Fibroblast of skin of abdomen (primary cell): ENCODE measurements at places on chromosomes 5 and 9.

- DNase-seq: peak; percentile 3
These were observed 341.2 kb downstream of the TRIM32 start for GRCh38 chr9:117028103-117028858.

GRCh38 chr9:16787724-16788123 lies 82.7 kb downstream of the BNC2 start:
- peak; percentile 39 for DNase-seq

DNA sequence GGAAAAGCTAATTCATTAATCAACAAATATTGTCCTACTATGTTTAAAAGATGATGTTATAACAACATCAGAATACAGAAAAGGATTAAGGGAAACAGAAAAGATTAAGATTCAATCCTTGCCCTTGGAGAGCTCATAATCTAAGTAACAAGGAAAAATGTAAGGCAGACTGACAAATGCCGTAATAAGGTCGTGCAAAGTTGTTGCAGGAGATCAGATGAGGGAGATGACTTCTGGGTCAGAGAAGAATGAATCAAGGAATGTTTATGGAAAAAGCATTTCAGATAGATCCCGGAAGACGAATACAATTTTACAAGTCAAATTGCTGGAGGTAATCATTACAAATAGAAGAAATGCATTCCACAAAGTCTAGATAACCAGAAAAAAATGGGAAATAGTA lies 6.4 kb downstream of the ADAMTS6 start:
- DNase-seq: no peak

- DNase-seq: no peak
These were observed 38.6 kb upstream of the PIK3R1 start for GRCh38 chr5:68176802-68177479.

DNA sequence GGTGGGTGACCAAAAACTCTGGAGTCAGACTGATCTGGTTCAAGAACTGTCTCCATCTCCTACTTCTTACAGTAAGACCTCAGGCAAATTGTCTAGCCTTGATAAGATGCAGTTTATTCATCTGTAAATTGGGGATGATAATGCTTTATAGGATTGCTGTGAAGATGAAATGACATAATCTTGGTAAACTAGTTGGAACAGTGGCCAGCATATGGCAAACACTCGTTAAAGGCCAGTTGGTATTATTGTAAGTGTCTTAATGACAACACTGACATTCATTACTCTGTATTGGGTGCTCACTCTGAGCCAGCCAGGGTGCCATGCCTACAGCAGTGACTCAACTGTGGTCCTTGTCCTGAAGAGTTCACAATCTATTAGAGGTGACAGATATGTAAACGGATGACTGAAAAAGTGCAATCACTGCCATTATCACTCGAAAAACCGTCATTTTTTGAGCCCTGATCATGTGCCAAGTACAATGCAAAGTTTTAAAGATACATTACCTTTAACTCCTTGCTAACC lies 84.9 kb upstream of the HSPA9 start:
- DNase-seq: no peak

DNA sequence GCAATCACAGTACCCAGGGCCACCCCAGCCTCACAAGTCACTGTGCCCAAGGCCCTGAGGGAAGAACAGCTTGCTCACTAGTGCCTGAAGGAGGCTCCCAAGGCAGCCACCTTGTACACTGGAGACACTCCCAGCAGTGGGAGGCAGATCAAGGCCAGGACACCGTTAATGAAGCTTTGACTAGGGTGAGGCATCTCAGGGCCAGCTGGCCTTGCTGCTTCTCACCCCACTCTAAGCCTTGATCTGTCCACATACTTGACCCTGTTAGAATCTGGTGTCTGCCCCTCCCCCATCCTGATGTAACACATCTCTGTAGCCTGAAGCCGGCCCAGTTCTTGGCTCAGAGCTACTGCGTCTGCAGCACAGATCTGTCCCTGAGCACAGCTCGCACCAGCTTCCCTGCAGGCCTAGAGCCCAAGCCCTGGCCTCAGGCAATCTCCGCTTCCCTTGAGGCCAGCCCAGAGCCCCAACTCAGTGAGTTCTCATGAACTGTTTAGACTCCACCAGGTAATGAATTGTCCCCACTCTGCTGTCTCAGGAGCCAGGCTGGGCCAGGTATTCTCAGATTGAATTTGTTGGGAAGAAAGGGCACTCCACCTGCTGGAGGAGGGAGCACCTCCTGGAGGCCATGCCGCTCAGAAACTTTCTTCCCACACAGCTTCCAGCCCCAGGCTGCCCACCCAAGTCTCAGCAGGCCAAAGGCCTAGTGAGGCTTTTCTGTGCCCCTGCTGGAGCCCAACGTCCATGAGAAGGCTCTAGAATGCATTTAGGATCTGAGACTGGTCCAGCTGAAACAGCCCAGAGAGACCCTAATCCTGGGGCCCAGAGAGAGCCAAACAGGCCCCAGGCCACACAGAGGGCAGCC lies 13.4 kb upstream of the JADE2 start:
- peak; percentile 55 for DNase-seq

DNA sequence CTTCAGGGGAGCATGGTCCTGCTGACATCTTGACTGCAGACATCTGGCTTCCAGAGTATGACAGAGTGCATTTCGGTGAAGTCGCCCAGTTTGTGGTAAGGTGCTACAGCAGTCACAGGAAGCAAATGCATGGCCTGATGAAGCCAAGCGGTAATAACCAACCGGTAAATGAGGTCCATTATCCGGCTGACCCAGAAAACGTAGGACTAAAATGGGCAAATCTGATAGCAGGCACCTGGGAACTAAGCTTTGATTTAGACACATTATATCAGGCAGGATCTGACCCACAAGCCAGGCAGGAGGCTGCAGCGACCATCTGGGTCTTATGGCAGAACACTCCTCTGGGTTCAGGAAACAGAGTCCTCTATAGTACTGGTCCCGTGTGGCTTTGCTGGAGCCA lies 454.6 kb downstream of the GADD45G start:
- DNase-seq: no peak

- no peak for DNase-seq
These were observed 127.6 kb downstream of the RFX3 start for GRCh38 chr9:3398232-3398648.

- peak; percentile 43 for DNase-seq
These were observed 10.4 kb downstream of the PTCH1 start for GRCh38 chr9:95506428-95506677.

DNA sequence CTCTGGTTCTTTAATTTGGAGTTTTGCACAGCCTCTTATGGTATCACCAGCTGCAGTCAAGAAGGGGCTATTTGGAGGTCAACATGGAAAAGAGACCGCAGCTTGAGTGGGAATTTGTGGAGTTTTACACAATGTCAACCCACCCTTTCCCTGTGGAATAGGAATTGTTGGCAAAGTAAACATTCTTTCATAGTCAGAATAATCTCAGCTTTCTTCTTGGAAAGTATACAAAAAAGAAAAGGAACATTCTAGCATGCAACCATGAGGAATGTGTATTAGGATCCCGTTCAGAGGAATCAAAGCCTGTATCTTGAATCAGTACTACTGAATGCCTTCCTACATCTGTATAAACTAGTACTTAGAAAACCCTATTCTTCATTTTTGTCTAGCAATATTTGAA lies 107.6 kb downstream of the LURAP1L start:
- peak; percentile 87 for DNase-seq

DNA sequence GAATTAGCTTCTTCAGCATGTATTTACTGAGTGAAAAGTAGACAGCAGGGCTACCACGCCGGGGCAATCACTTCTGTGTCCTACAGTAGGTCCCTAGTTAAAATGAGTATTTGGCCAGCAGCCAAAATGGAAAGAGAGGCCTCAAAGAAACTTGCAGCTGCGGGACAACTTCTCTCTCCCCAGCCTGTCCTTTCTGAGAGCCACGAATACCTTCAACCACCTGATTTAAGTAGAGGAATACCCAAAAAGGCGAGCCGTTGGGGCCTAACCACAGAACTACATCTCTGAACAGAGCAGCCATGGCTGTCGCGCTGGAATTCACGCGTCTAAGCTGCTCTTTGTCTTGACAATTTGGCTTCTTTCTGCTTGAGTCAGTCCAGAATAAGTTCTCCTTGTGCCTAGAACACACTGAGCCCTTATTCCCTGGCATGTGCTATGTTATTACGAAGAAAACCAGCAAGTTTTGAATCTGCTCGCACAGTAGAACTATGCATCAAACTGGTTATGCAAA lies 43.8 kb upstream of the GOLPH3 start:
- DNase-seq: no peak

DNA sequence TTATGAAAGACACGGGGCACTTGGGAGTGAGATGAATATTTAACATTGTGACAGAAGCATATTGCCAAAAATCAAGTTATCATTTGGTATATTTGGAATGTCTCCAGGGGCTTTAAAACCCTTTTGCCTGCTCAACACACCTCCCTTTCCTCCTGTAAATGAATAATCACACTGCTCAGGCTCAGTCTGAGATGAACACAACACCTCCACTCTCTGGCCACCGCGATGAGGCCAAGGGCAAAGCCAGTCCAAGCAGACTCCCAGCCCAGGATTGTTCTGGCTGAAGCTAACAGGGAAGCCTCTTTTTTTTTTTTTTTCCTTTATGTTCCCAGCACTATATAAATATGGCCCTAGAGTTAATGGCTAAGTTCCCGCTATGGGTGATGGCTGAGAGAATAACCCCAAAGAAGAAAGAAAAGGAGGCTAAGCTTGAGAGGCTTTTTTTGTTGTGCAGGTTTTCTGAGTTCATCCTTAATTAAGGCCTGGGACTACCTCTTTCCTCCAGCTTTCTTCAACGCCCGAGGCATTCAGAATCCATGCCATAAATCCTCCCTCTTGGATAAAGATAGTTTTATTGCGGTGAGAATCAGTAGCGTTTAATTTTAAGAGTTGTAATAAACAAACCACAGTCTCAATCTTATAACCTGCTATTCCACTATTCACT lies 10.5 kb upstream of the ERAP1 start:
- no peak for DNase-seq

GRCh38 chr9:109728686-109729300 lies 51.2 kb upstream of the PALM2AKAP2 start:
- peak; percentile 86 for DNase-seq

GRCh38 chr9:126407114-126407870 lies 80.7 kb downstream of the MVB12B start:
- peak; percentile 52 for DNase-seq

- no peak for DNase-seq
These were observed 201.3 kb downstream of the GABRG2 start for GRCh38 chr5:162268694-162269481.

DNA sequence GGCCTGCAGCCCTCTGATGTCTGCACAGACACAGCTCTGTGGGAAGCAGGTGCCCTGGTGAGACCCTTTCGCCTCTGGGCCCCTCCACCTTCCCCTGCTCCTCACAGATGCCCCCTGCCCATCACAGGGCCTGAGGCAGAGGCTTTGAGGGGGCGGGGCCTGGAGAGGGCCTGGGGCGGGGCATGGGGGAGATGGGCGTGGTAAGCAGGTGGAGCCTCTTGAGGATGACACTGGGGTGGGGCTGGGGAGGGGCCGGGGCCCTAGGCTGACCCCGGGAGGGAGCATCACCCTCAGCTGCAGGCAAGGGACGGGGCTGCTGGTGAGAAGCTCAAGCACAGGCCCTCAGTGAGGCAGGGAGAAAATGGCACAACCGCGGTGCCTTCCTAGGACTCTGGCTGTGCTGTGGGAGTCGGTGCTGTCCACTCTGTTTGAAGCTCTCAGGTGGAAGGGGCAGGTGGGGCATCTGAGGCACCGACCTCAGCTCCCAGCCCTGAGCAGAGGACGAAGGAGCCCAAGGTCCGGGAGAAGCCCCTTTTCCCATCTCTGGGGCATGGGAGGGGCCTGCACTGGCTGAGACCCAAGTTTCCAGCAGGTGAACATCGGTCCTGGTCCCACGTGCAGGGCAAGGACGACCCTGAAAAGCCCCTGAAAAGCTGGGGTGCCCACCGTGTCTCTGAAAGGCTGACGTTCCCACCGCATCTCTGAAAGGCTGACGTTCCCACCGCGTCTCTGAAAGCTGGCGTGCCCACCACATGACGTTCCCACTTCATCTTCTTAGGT lies 17.5 kb upstream of the SLC9A3 start:
- no peak for DNase-seq
